ENCODE measurements at places on chromosomes 7 and 10.

DNA sequence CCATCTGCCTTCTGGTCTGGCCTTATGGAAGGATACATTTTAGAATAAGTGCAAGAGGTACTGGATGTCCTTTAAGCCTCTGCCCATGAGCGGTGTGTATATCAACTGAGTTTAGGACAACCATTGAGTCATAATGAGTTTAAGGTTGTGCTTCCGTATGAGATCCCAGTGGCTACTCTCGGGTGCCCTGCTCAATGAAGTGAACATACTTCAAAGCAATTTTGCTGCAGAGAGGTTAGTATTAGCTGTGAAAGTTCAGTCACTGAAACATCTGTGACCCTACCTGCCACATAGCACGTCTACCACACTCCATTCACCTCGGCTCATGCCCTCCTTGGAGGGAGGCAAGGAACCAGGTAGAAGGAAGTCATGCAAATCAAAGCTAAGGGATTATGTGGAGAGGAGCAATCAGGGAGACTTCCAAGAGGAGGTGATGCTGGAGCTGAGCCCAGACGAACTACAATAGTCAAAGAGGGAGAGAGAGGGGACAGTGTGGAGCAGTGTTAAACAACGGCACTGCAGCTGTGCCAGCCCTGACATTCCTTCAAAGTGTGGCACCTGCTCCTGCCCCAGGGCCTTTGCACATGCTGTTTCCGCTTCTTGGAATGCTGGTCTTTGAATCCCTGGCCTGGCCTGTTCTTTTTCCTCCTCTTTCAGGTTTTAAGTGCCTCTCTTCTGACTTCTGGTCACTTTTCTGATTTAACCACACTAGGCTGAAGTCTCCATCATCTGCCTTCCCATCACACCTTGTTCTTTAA is 25.4 kb downstream of the BTBD16 start:
- no peak for DNase-seq

GRCh38 chr7:87231711-87232110 is 12.2 kb upstream of the TMEM243 start:
- no peak for DNase-seq

DNA sequence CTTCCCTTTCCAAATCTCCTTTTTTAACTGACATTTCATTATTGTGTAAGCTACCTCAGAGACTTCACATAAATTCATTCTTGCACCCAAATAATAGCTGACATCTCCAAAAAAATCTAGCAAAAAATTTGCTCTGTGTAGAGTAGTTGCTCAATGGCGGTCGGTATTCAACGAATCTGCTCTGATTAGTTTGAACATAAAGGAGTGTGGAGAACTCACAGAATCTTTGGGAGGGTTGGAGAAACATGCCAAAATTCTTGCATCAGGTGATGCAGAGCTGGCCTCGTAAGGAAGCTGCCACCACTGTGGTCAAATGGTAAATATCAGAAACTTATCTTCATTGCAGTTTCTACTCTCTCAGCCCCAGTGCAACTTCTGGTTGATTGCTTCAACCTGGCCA is 201.2 kb upstream of the MDFIC start:
- no peak for DNase-seq

- no peak for DNase-seq
Observed at GRCh38 chr7:71408271-71408670, 276.3 kb downstream of the GALNT17 start.

GRCh38 chr7:123070702-123071286 is 75.3 kb upstream of the TAS2R16 start:
- no peak for DNase-seq

- DNase-seq, result no peak
Observed at GRCh38 chr7:91685544-91685943, 195.0 kb downstream of the MTERF1 start.
